ENCODE measurements at places on chromosomes 6 and 20. TPM values are rescaled to one million over a fixed set of nuclear protein-coding genes. Genes with fewer than 3 reads are reported as not detected.
A peak's percentile ranks its signal among the peaks of the same experiment; 100 is the strongest.

The GGTLC1 gene
- polyA plus RNA-seq, result not detected

The CCR6 gene
- polyA plus RNA-seq, result not detected

The ARMC2 gene
- 4.3 TPM for polyA plus RNA-seq

DNA sequence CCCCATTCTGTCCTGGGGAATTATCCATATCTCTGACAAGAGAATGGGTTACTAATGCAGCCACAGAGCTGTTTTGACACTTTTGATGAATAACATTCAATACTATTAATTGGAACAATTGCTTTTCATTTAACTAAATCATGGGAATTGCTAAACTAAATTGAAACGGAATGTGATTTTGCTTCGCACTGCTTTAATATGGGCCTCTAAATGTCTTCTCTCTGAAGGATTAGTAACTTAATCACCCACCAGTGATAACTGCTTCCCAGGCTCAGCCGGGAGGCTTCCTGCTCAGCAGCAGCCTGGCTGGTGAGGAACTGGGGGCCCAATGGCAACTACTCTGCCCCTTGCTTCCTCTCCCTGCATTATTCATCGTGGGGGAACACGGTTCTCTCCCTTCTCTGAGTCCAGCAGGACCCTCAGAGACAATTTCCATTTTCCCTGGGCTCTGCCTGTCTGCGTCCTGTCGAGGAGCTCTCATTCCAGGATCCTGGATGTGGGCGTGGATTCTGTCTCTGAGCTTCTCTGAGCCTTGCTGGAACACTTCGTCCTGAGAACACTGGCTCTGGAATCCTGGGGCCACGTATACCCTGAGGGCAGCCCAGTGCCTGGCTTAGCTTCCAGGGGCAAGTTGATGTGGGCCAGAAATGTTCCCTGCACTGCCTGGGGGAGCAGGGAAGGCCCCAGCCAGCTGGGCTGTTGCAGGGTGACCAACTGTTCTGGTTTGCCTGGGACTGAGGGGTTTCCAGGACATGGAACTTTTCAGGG lies 308.9 kb downstream of the DHX35 start:
- no peak overlapping the region for H3K4me3 ChIP-seq
- H3K4me1 ChIP-seq, result peaks cover 12% of the 10 kb centered on the region
- no peak overlapping the region for H3K27ac ChIP-seq

DNA sequence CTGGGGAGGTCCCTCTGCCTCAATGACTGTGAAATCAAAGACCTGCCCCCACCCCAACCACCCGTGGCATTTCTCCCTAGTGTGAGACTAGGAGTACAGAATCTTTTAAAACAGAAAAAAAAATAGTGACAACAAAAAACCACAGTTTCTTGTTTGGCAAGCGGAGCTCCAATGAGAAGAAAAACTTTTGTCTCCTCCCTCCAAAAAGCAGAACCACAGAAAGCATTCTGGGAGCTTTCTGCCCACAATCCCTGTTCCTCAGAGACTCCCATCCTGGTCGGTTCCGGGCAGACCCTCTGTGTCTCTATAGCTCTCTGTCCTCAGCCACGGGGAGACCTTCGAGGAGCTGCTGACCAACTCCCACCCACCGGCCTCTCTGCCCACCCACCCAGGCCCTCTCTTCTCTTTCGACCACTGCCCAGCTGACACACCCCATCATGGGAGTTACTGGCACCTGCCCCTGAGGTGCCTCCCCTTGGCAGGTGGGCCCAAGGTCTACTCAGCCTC lies 4.9 kb downstream of the PREX1 start:
- H3K36me3 ChIP-seq, result no peaks in the 10 kb centered on the region
- DNase-seq, result no peak
- no peaks in the 10 kb centered on the region for H3K27me3 ChIP-seq
- H3K4me1 ChIP-seq, result no peaks in the 10 kb centered on the region

The FOXS1 gene
- polyA plus RNA-seq, result 0.99 TPM

DNA sequence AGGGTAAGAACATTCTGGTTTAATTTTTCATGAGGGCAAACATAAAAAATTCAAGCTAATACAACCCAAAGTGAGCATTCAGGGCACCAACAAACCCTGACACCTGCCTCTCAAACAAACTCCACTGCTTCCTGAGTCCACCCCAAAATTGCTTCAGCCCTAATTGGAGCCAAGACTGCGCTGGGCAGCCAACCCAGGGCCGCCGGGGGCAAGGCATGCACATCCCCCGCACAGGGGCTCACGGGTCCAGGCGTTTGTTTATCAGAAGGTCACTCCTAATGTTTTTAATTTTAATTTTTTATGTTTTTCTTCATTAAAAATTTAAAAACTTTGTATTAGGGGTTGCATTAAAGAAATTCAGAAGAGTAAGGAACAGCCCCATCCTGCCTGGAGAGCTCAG lies 459.1 kb upstream of the CDH4 start:
- DNase-seq, result no peak
- no peaks in the 10 kb centered on the region for H3K27me3 ChIP-seq
- no peak overlapping the region for H3K4me3 ChIP-seq
- H3K4me1 ChIP-seq, result no peaks in the 10 kb centered on the region
- no peak overlapping the region for H3K27ac ChIP-seq

- H3K4me1 ChIP-seq, result peaks cover 52% of the 10 kb centered on the region
- DNase-seq, result peak; percentile 93
- H3K27ac ChIP-seq, result peak overlapping the region; percentile 97
- peak overlapping the region; percentile 25 for H3K4me3 ChIP-seq
- H3K36me3 ChIP-seq, result no peaks in the 10 kb centered on the region
- no peaks in the 10 kb centered on the region for H3K27me3 ChIP-seq
Observed at GRCh38 chr20:48682529-48683363, 145.1 kb downstream of the PREX1 start.

GRCh38 chr6:113854531-113855499 lies 2.3 kb upstream of the MARCKS start:
- peak overlapping the region; percentile 99 for H3K27ac ChIP-seq
- H3K4me1 ChIP-seq, result peaks cover 14% of the 10 kb centered on the region

DNA sequence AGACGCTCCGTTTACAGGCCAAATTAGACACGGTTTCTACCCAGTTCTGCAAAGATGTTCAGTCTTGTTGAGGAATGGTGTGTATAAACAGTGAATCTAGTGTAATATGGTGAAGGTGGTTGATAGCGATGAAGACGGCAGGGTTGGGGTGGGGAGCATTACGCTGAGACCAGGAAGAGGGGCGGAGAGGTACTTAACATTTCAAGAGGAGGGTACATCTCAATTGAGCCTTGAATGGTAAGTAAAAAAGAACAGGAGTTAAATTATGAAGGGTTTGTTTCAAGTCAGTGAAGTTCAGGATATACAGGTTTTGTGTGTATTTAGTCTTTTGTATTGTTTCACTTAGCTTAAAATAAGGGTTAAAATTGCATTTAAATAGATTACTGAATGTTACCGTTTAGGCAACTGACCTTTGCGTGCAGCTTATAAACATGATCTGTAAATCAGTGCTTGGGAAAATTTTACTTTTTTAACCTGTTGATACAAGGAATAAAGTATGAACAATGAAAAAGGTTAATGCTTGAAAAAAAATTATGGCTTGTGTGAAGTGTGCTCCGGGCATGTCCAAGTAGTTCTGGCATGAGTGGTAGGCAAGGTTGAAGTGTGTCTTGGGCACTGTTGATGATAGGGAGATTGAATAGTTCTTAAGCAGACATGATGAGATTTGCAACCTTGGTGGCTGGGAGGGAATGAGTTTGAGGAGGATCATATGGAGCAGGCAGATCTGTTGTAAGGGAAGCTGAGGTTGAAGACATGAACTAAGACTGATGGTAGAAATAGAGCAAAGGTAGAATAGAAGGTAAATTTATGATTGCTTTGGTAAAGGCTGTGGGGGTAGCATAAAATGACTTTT lies 842 bp downstream of the POLR1C start:
- peak overlapping the region; percentile 100 for H3K4me3 ChIP-seq
- H3K4me1 ChIP-seq, result peaks cover 19% of the 10 kb centered on the region
- no peaks in the 10 kb centered on the region for H3K27me3 ChIP-seq
- H3K36me3 ChIP-seq, result peaks cover 61% of the 10 kb centered on the region

DNA sequence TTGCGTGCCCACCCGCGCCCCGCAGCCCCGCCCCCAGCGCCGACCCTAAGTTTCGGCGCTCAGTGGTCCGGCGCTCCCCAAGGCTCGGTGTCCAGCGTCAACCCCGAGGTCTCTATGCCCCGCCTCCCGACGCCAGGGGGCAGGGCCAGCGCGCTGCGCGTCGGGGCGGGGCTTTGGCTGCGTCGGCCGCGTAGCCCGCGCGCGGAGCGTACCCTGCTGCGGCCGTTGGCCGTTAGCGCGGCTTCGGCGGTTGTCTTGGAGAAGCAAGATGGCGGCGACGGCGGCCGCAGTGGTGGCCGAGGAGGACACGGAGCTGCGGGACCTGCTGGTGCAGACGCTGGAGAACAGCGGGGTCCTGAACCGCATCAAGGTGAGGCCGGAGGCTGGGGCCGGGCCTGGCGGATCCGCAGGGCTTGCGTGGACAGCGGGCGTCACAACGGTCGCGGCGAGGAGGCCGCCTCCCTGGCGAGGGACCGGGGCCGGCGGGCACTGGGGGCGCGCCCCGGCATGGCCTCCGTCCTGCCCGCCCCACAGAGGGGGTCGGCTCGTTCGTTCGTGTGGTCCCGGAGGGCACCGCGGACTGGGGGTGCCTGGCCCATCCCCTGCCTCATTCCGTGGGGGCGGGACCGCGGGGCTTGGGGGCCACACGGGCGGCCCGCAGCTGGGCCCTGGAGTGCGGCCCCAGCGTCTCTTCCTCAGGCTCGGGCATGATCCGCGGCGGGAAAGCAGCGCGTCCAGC lies at the start of gene CEP43:
Gene CEP43 (plus strand): TSS at position 253 of the 739 bp plus-strand sequence. CDS start 16 bp downstream, at position 269.
- no peaks in the 10 kb centered on the region for H3K27me3 ChIP-seq
- peaks cover 15% of the 10 kb centered on the region for H3K4me1 ChIP-seq
- peak; percentile 99 for DNase-seq

DNA sequence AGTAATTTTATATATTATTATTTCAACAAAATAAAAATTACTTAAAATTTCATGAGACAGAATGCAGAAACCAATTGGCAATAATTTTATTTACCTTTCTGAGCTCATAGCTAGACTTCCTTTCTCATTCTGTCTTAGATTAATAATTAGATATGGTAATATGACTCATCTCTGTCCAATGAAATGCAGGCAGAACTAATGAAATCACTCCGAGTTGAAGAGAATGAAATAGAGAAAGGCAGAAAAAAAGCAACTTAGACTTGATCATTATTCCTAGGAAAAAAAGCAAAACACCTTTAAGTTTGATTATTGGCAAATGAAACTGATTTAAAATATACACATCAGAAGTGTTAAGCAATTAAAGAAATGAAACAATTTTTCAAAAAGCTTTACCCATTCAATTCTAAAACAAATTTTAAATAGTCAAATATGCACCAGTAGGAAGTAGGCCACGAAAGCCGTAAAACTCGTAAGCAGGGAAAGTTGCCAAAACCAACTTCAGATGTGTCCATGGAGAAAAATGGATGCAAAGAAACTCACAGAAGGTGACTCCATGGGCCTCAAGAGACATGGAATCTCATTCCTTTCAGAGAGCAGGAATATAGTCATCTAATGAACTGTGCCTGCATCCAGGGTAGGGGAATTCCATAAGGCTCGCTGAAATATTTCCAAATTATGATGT lies 293.8 kb upstream of the RGS17 start:
- H3K27ac ChIP-seq, result peak overlapping the region; percentile 76
- no peaks in the 10 kb centered on the region for H3K27me3 ChIP-seq
- no peak for DNase-seq
- no peak overlapping the region for H3K4me3 ChIP-seq
- H3K36me3 ChIP-seq, result no peaks in the 10 kb centered on the region
- no peaks in the 10 kb centered on the region for H3K4me1 ChIP-seq

DNA sequence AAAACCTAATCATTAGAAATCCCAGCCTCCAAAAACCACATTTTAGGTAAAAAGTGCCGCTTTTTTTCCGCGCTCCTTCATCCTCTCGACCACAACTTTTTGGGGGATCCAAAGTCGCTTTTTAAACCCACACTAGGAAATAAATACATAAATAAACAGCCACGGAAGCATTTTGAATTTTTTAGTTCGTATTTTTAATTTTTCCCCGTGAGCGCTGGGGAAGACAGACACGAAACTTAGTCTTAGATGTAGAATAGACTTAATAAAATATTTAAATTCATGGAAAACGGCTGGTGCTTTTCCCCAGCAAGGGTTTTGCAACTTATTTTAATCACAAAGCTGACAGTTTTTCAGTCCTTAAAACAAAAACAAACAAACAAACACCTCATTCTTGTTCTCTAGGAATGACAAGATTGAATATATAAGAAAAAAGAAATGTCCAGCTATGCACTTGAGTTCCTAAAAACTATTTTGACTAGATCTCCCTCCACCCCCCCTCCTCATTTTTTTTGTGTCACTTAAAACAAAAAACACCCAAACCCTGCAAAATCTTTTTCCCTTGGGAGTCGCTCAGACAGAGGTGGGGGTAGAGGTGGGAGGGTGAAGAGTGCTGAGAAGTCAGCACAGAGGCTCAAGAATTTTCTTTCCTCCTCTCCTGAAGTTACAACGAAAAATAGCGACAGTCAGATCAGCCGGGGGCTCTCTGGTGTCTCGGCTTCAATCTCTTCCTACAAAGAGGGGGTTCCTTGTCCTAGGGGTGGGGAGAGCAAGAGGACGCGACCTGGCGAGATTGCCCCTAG lies 43.4 kb upstream of the SUPT3H start:
- H3K27me3 ChIP-seq, result no peaks in the 10 kb centered on the region
- no peak overlapping the region for H3K27ac ChIP-seq
- peaks cover 7% of the 10 kb centered on the region for H3K4me1 ChIP-seq
- H3K4me3 ChIP-seq, result peak overlapping the region; percentile 89

- H3K36me3 ChIP-seq, result no peaks in the 10 kb centered on the region
- no peak overlapping the region for H3K27ac ChIP-seq
- H3K4me1 ChIP-seq, result no peaks in the 10 kb centered on the region
- DNase-seq, result no peak
Observed at GRCh38 chr20:2276015-2276414, 19.8 kb upstream of the TGM3 start.

GRCh38 chr6:75934643-75935472 lies 137.6 kb downstream of the IMPG1 start:
- H3K27me3 ChIP-seq, result no peaks in the 10 kb centered on the region
- H3K27ac ChIP-seq, result no peak overlapping the region
- peak; percentile 77 for DNase-seq
- peaks cover 9% of the 10 kb centered on the region for H3K4me1 ChIP-seq
- H3K36me3 ChIP-seq, result no peaks in the 10 kb centered on the region

DNA sequence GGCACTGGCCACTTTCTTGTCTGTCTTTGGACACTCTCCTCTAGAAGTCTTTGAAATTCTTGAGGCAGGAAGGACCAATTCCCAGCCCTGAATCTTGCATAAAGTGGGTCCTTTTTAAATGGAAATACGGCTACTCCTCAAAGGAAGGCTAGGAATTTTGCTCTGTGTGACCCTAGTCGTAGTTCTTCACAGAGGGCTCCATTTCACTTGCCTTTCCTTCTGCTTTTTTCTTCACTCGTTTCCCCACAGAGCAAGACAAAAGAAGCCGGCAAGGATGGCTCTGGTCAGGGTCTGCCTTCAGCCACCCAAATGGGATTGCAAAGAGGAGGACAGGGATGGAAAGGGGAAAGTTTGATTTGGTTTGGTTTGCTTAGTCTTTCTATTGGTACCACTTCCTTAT lies 25.8 kb downstream of the HLA-E start:
- no peaks in the 10 kb centered on the region for H3K36me3 ChIP-seq
- no peak overlapping the region for H3K4me3 ChIP-seq
- DNase-seq, result no peak
- H3K27ac ChIP-seq, result no peak overlapping the region

- H3K4me1 ChIP-seq, result peaks cover 30% of the 10 kb centered on the region
- H3K27me3 ChIP-seq, result no peaks in the 10 kb centered on the region
- H3K36me3 ChIP-seq, result no peaks in the 10 kb centered on the region
- peak overlapping the region; percentile 21 for H3K27ac ChIP-seq
Observed at GRCh38 chr6:112227411-112227810, 27.0 kb downstream of the LAMA4 start.

- no peak overlapping the region for H3K27ac ChIP-seq
- H3K4me1 ChIP-seq, result no peaks in the 10 kb centered on the region
- DNase-seq, result no peak
- no peak overlapping the region for H3K4me3 ChIP-seq
- H3K27me3 ChIP-seq, result peaks cover 91% of the 10 kb centered on the region
Observed at GRCh38 chr20:23298926-23299672, 51.5 kb upstream of the NXT1 start.

Data from SK-N-SH (cell line).